ENCODE measurements at places on chromosomes 7 and 10.

DNA sequence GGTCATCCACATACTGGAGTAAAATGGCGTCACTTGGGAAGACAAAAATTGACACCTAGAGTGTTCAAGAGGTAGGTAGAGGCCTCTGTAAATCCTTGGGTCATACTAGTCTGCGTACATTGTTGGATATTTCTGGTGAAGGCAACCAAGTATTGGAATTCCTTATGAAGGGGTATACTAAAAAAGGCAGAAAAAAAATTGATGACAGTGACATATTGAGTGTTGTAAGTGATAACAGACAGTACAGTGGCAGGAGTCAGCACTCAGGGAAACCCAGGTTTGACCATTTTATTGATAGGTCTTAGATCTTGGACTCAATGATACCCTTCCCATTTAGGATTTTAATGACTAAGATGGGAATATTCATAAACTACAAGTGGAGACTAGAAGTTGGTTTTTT lies 359.1 kb upstream of the VSTM2A start:
- DNase-seq: no peak

- no peak for DNase-seq
These were observed 101.6 kb downstream of the CUL2 start for GRCh38 chr10:34988397-34989067.

GRCh38 chr7:118158766-118159165 lies 25.2 kb upstream of the LSM8 start:
- no peak for DNase-seq

DNA sequence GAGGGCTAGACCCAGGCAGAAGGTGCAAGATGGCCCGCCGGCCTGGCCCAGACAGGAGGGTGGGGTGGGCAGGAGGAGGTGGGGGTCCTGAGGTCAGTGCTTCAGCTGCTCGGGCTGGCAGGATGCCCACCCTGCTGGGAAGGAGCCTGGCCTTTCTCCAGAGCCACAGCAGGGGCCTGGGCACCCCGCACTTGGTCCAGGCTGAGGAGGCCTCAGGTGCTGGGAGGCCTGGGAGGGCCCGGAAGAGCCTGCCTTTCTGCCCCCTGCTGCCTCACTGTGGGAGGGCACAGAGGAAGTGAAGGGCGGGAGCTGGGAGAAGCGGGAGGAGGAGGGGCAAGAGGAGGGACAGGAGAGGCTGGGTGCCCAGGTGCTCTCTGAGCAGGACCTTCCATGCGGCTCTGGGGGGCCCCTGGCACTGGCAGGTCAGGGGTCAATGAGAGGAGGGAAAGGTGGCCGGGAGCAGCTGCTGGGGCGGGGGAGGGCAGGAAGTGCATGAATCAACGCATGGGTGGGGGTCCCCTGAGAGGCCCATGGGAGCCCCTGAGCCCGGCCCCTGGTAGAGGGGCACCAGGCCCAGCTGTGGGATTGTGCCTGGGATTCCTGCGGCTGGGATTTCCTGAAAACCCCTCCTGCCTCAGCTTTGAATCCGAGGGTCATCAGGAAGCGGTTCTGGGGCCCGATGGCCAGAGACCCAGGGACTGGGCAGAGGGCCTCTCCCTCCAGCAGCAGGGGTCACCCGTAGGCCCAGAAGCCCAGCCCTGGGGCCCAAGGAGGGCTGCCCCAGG lies 49.9 kb downstream of the PWWP2B start:
- peak; percentile 49 for DNase-seq

GRCh38 chr7:101216860-101217387 lies 457 bp downstream of the PLOD3 start:
- no peak for DNase-seq

- DNase-seq: no peak
These were observed 196.1 kb upstream of the GALNT17 start for GRCh38 chr7:70935854-70936253.

GRCh38 chr7:88315522-88315921 lies 8.8 kb upstream of the STEAP4 start:
- DNase-seq: no peak

DNA sequence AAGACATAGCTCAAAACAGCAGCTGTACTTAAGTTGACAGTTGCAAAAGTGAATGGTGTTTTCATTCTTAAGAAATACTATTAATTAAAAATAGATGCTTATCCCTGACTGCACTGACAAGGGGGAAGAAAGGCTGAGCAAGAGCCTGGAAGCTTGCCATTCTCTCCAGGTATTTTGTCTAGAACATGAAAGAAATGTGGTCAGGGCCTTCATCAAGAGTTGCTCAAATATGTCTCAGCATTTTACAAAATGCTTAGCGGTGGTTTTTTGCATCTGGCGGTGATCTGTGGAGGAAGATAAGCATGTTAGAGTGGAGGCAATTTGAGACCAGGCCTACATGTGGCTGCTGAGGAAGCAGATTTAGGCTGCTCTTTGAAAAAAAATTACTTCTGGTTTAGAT lies 46.4 kb upstream of the CC2D2B start:
- DNase-seq: no peak

- DNase-seq: peak; percentile 77
These were observed 132.0 kb downstream of the RELN start for GRCh38 chr7:103857435-103857834.

DNA sequence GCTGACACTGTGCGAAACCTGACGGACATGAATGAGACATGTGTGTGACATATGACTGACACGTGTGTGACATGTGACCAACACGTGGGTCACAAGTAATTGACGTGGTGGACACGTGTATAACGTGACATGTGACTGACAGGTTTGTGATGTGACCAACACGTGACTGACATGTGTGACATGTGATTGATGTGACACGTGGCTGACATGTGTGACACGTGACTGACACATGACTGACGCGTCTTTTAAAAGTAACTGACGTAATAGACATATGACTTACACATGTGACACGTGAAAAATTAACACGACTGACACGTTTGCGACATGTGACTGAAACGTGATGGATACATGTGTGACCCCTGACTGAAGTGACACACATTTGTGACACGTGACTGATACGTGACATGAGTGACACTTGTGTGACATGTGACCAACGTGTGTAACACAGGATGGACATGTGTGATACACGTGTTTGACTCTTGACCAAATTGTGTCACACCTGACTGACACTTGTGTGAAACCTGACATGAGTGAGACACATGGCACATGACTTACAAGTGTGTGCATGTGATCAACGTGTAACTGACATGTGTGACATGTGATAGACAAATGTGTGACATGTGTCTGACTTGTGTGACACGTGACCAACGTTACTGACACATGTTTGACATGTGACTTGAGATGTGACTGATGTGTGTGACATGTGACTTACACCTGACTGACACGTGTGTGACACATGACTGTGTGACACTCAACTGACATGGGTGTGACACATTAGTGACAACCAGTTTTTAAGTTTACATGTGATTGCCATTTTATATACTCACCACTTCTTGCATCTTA lies 56.9 kb downstream of the ZNF92 start:
- no peak for DNase-seq

DNA sequence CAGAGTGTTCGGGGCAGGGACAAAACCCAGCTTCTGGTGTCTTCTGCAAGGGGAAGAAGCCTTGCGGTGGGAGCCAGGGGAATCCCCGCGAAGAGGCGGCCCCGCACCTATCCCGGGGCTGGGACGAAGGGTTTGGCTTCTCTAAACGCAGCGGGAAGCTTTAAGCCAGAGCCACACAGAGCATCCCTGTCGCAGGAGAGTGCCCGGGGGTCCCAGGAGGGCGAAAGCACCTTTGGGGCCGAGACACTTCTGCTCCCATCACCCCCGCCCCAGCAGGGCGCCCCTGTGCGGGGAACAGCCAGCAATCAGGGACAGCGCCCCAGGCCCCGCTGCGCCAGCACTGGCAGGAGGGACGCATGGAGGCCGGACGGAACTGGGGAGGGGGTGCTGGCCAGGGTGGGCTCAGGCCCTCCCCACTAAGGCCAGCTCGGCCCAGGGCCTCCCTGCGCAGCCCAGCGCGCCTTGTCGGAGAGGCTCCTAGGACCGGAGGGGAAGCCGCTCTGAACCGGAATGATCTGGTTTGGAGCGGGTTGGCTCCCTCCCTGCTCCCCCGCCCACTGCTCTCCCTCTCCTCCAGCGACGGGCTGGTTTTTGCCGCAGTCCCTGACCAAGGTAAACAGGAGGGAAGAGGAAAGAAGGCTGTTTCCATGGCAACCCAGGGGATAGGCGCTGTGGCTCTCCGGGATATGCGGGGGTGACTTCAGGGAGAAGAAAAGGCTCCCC lies 63.9 kb downstream of the TMEM209 start:
- no peak for DNase-seq

- DNase-seq: peak; percentile 60
These were observed 73.7 kb upstream of the CAMK2B start for GRCh38 chr7:44398953-44399574.

- DNase-seq: no peak
These were observed 29.4 kb downstream of the CHST15 start for GRCh38 chr10:124063750-124064603.

DNA sequence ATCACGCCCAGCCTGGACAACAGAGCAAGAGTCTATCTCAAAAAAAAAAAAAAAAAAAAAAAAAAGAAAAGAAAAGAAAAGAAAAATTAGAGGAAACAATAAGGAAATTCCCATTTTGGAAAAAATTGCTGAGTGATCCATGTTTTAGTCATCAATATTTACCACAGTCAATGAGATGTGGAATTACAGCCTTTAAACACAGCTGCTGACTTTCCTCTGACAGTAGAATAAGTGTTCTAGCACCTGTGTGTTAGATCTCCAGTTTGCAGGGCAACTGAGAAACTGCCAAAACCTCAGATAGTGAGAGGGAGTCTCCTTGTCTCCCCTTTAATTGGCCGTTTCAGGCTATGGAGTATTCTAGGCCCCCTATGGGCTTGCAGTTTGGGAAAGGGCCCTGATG lies 520.1 kb downstream of the KCNMA1 start:
- no peak for DNase-seq

DNA sequence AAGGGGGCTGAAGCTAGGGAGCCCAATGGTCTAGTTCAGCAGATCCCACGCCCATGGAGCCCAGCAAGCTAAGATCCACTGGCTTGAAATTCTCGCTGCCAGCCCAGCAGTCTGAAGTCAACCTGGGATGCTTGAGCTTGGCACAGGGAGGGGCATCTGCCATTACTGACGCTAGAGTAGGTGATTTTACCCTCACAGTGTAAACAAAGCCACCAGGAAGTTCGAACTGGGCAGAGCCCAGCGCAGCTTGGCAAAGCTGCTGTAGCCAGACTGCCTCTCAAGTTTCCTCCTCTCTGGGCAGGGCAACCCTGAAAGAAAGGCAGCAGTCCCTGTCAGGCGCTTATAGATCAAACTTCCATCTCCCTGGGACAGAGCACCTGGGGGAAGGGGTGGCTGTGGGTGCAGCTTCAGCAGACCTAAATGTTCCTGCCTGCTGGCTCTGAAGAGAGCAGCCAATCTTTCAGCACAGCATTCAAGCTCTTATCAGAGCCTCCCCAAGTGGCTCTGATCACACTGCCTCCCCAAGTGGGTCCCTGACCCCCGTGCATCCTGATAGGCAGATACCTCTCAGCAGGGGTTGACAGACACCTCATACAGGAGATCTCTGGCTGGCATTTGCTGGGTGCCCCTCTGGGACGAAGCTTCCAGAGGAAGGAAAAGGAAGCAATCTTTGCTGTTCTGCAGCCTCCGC lies 167.8 kb downstream of the CCDC71L start:
- no peak for DNase-seq

DNA sequence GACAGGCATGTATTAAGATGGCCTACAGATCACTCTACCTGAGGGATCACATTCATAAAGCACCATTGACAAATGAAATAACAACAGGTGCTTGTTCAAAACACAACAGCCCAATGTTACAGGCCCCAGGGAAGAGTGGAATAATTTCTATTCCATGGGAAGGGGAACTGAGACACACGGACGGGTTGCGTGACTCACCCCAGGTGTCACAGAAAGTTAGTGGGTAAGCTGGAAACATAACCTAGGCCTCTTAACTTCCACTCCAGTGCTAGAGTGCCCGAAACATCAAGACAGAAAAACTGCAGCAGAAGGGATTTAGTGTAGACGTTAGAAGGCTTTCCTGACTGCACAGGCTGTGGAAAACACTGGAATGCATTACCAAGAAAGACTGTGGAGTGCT lies 48.3 kb downstream of the SLC37A3 start:
- DNase-seq: no peak

- no peak for DNase-seq
These were observed 98.5 kb upstream of the LRRTM3 start for GRCh38 chr10:66827353-66827752.

- no peak for DNase-seq
These were observed 206.8 kb downstream of the SKIDA1 start for GRCh38 chr10:21318540-21319167.

- DNase-seq: no peak
These were observed 57.6 kb downstream of the LYZL1 start for GRCh38 chr10:29346296-29347001.

DNA sequence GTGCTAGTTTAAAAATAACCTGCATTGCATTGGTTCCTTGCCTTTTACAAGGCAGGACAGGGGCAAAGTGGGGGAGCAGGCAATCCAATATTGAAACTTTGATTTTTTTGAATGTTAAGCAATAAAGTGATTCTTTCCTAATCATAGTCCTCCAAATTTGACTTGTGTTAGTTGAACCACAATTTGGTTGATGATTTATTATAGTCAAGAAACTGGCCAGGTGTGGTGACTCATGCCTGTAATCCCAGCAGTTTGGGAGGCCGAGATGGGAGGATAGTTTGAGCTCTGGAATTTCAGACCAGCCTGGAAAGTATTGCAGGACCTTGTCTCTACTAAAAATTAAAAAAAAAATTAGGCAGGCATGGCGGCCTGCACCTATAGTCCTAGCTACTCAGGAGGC lies 27.9 kb upstream of the ABLIM1 start:
- DNase-seq: no peak

DNA sequence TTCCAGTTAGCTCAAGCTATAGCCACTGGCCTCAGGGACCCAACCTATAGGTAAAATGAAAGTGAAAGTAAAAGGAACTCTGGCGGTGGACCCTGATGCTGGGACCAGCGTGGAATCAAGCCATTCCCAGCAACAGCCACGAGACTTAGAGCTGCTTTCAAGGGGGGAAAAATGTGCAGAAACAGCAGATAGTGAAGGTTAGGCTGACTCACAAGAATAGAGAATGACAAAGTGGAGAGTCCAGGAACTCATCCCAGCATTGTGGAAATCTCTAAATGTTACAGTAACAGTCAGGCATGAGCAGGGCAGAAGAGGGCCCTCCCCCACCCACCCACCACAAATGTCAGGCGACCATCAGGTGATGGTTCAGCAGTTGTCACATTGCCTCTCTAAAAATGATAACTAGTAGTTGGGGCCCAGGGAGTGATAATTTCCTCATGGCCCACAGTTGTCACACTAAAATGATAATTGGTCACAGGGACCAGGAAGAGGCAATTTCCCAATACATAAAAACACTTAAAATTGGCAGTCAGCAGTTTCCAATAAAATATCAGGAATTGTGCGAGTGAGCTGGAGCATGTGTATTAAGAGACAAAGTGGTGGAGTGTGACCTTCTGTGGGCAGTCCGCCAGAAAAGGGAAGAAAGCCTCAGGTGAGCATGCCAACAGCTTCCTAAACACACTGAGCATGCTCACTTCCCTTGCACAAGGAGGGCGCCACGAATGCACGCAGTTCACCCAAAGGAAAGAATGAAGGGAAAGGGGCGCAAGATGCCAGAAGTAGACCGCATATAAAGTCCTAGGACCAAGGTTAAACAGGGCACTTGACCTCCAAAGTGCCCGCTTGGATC lies 129.8 kb upstream of the PPP1R3A start:
- DNase-seq: peak; percentile 33

GRCh38 chr7:153475239-153475638 lies 577.0 kb upstream of the DPP6 start:
- DNase-seq: no peak

GRCh38 chr10:4083509-4084003 lies 298.5 kb upstream of the KLF6 start:
- DNase-seq: no peak

GRCh38 chr7:123231021-123232000 lies 31.5 kb upstream of the SLC13A1 start:
- DNase-seq: no peak

- no peak for DNase-seq
These were observed 385 bp upstream of the C10orf90 start for GRCh38 chr10:126670895-126671261.
